CMK (cell line): ENCODE measurements at places on chromosomes 13 and 19.

GRCh38 chr19:53904909-53905308 lies 4.2 kb upstream of the CACNG7 start:
- DNase-seq = no peak

DNA sequence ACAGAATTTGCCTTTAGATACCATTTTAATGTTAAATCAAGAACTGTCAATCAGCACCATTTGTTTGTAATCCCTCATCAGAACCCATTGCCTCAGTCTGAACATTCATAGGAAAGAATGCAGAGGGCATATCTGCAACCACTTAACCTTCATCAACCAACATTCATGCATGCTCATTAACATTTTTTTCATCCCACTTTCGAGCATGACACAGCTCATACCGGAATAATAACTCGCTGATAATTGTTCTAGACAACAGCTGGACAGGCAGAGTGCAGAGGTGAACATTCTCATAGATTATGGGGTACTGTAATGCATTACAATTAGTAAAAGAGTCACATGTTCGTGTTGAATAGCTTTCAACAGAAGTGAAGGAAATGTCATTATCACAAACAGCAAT lies 216.8 kb downstream of the DIAPH3 start:
- no peak for DNase-seq

DNA sequence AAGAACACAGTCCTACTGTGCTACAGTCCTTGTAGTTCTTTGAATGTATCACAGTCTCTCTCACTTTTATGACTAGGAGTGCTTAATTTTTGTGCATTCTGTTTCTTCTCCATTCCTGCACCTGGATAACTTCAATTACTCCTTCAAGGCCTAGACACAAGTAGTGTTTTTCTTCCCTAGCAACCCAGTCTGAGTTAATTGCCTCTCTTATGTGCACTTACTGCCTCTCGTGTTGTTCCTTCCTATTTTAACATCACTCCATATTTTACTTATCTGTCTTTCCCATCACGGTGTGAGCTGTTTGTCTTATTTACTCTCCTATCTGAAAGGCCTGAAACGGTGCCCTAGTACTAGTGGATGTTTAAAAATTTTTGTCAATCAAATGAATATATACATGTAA lies 101.5 kb downstream of the HS6ST3 start:
- no peak for DNase-seq

- DNase-seq = no peak
Observed at GRCh38 chr13:105196052-105196451, 1339.4 kb downstream of the EFNB2 start.

DNA sequence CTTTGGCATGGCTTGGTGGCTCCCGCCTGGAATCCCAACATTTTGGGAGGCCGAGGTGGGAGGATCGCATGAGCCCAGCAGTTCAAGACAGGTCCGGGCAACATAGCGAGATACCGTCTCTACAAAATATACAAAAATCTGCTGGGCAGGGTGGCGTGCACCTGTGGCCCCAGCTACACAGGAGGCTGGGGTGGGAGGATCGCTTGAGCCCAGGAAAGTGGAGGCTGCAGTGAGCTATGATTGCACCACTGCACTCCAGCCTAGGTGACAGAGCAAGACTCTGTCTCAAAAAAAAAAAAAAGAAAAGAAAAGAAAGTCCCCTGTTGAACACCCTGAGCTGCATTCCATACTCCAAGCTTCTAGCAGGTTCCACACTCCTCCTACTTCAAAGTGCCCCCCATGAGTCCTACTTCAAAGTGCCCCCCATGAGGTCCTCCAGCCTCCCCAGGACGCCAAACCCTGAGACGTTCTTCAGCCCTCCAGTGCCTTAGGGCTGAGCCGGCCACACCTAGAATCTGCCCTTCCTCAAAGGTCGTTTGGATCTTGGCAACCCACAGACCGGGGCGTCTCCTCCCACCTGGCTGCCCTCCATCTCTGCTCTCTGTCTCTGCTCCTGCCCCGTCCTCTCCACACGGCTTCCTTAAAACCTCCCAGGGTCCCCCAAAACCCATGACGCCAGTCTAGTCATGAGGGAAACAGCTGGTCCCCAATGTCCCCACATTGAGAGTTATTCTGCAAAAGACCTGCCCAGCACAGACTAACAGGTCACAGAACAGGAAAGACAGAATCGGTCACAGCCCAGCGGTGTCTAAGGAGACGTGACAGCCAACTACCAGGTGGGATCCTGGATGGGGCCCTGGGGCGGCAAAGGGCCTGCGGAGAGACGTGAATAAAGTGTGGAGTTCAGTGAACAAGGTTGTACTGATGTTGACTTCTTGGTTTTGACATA lies 4.8 kb downstream of the TJP3 start:
- DNase-seq = no peak

- DNase-seq = no peak
Observed at GRCh38 chr13:101835920-101836319, 383.4 kb downstream of the ITGBL1 start.

DNA sequence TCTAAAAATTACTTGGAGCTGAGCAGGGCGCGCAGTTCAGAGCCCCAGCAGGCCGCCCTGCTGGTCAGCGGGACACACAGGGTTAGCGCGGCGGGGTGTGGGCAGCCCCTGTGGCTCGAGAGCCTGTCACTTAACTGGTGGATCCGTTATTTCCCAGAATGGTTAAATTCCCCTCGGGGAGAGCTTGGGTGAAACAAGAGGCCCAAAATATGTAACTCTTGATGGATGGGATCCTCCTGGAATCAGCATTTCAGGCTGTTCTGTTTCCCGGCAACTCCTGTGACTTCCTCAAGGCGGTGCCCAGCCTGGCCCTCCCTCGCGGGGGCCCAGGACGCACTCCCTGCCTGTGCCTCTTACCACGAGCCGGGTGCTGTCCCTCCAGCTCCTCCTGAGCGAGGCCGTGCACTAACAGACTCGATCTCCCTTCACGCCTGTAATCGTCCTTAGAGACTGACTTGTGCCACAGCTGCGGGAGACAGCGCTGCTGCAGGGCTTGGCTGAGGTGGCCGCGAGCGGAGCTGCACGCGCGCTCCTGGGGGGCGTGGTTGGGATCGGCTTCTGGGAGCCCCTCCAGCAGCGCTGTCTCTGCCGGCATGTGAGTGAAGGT lies 9.7 kb downstream of the PTBP1 start:
- DNase-seq = no peak

DNA sequence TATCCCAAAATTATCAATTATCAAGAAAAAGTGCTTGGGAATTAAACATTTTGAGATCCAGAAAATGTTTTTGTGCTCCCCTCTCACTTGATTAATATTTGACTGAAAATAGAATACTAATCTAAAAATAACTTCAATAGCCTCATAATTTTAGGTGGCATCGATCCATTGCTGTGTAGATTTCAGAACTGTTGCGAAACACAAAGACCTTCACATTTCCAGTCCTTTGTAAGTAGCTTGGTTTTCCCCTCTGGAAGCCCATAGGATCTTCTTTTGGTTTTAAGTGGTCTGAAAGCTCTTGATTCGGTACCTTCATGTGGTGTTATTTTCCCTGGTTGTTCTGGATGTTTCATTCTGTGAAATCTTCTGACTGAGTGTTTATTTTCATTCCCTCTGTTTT lies 176.5 kb downstream of the NUFIP1 start:
- DNase-seq = no peak

DNA sequence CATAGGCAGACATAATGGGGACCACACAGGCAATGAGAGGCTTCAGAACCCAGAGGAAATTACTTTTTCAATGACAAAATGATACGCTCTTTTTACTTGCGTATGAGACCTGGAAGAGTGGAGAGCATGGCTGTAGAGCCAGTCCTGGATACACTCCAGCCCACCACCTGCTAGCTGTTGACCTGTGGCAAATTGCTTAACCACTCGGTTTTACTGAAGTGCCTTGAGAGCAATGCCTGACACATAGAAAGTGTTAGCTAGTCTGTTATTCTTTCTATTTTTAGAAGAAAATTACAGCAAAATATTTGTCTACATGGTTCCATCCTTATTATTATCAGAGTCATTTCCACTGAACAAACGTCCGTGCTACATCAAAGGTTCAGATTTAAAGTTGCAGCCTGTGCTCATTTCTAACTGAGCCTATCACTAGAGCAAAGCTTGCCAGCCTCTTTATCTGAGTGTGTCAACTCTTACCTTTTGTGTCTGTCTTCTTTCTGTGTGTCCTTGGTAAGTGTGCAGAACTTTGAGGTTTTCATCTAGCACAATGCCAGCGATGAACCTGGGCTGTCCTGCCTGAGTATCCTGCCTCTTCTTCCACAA lies 9.6 kb upstream of the GPR183 start:
- DNase-seq = no peak

DNA sequence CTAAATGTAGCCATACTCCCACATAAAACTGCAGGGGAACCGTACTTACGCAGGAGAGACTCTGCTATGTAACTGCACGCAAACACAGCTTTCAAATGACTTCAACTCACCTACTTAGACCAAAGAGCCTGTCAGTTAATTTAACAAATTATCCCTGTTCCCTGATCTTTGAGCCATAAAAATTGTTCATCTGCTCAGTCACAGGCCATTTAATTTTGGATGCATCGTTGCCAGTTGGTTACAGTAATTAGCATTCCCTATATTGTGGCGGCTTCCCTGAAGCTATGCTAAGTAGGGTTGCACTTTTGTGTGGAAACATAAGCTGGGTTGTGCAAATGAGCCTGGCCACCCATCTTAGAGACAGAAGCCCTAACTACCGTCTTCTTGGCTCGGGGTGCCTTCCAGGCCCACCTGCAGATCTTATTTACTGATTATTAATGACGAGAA lies 21.2 kb upstream of the OBI1 start:
- DNase-seq = no peak

GRCh38 chr19:42831221-42832019 lies 48.1 kb downstream of the PSG1 start:
- no peak for DNase-seq

DNA sequence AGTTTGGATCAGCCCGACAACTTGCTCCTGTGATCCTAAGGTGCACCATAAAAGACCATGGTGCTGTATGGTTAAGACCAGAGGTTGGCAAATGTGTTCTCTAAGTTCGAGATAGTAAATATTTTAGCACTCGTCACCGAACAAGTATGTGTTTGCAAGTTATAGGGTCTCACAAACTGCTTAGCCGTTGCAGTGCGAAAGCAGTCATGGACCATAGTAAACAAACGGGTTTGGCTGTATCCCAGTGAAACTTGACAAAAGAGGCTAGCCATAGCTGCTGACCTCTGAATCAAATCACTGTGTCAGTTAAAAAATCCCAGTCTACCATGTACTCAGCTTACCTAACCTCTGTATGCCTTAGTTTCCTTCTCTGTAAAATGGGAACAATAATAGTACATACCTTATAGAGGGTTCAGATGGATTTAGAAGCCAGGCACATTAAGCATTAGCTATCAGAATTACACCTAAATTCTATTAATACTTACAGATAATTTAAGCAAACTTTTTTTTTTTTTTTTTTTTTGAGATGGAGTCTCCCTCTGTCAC lies 72.1 kb downstream of the IPO5 start:
- no peak for DNase-seq

- DNase-seq = no peak
Observed at GRCh38 chr13:71218960-71219359, 648.0 kb downstream of the DACH1 start.

DNA sequence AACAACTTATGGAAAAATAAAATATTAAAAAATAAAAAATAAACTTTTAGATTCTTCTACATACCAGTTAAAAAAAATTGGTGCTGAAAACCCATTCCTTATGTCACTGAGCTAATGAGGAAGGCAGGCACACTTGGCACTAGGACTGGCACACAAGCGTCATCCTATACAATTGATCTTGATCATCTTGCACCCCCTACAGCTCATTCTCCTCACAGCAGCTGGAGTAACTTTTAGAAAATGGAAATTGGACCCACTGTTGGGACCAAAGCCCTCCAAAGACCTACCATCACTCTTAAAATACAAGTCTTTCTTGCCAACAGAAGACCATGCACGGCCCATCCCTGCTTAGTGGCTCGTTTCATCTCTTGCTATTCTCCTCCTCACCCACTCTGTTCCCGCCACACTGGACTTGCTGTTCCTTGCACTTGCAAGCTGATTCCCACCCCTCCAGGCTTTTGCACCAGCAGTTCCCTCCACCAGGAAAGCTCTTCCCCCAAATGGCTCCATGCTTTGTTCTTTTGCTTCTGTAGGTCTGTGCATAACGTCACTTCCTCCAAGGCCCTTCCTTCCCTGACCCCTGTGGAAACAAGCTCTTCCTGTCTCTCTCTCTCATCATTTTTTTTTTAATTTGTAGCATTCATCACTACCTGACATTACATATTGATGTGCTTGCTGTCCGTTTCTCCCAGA lies 11.6 kb downstream of the CTU1 start:
- no peak for DNase-seq

DNA sequence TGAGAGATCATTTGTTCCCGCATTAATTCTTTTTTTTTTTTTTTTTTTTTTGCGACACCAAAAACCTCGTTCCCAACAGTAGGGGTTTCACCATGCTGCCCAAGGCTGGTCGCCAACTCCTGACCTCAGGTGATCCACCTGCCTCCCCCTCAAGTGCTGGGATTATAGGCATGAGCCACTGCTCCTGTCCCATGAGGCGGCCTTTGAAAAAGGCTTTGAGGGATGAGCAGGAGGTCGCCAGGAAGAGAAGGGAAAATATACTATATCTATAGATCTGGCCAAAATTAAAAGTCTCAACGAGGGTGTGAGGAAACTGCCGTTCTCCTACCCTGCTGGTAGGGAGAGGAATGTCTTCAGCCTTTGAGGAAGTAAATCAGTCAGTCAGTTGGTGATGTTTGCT lies 26.2 kb downstream of the ZNF473 start:
- DNase-seq = no peak

DNA sequence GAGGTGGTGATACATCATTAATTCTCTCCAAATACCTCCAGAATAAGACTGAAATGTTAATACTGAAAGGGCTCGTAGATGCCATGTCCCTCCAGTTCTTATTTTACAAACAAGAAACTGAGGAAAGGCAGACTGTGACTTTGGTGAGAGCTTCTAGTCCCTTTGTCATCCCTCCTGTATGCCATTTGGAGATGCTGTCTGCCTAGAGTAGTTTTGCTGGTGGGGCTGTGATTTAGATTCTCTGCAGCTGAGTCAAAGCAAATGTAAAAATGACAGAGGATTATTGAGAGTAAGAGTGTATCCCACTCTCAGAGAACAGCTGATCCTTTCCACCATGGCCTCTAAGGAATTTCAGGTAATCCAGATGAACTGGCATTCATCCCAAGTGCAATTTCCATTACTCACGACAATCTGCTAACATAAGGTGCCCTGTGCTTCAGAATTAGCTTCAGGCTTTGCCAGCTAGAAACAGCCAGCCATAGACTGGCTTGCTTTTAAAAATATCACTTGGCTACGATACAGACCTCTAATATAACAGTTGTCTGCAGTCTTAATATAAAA lies 16.8 kb downstream of the PABPC3 start:
- DNase-seq = no peak

GRCh38 chr19:30513082-30513411 lies 140.9 kb downstream of the ZNF536 start:
- DNase-seq = no peak

- DNase-seq = no peak
Observed at GRCh38 chr13:48648446-48648845, 5.3 kb upstream of the CYSLTR2 start.
